ENCODE measurements at places on chromosomes 7 and 10.

- no peak for DNase-seq
Observed at GRCh38 chr7:150329331-150330120, 6.2 kb upstream of the ACTR3C start.

DNA sequence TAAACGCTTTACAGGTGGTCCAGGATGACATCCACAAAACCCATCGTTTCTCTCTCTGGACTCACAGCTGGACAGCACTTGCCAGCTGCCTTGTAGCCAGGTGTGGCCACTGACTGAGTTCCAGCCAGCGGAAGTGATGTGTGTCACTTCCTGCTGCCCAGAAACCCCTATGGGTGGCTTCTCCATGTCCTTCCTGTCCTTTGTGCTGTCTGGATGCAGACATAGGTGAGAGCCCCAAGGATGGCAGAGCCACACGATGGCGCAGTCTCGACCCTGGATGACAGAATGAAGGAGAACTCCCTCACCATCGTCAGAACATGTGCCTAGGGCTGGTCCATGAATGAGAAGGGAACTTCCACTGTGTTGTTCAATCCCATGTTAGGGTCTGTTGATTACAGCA lies 22.1 kb downstream of the NMT2 start:
- no peak for DNase-seq

- no peak for DNase-seq
Observed at GRCh38 chr10:24652381-24652957, 71.2 kb downstream of the ARHGAP21 start.

GRCh38 chr7:128727239-128727638 lies 11.9 kb upstream of the CALU start:
- DNase-seq = no peak

- no peak for DNase-seq
Observed at GRCh38 chr7:8060241-8060640, 91.6 kb downstream of the GLCCI1 start.

DNA sequence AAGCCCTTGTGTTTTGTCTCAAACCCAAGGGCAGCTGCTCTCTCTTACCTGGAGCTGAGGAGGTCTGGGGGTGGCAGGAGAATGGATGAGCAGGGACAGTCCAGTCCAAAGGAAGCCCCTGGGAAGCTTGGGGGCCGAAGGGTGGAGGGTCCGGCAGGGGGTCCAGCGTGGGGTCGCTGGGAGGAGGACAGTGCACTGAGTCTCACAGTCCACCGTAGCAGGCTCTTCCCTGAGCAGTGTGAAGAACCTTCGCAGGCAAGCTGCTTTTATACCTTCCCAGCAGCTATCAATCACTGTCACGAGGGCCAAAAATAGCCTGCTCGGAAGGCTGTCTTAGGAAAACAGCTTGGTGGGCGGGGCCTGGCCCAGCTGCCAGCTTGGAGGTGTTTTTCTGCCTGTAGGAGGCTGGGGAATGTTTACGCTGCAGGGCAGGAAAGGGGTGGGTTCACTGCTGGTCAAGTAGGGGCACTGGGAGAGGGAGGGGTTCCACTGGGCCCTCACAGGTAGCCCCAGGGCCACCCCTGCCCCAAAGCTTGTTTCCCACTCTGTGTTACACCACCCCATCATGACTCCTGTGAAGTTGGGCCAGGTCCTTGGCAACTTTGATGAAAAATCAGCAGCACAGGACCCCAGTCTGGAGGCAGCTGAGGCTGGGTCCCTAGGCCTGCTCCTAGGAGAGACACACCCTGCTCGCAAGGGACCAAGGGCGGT lies at the start of gene DEPP1:
Gene DEPP1 (minus strand): TSS at position 240 of the 711 bp plus-strand sequence. CDS start 779 bp downstream, outside the sequence.
- peak; percentile 81 for DNase-seq

- DNase-seq = peak; percentile 97
Observed at GRCh38 chr10:48306265-48306869, at the start of gene MAPK8. Gene MAPK8, plus strand, starts transcription at chr10:48306677. Its CDS starts 94,984 bp downstream, at chr10:48401661.

DNA sequence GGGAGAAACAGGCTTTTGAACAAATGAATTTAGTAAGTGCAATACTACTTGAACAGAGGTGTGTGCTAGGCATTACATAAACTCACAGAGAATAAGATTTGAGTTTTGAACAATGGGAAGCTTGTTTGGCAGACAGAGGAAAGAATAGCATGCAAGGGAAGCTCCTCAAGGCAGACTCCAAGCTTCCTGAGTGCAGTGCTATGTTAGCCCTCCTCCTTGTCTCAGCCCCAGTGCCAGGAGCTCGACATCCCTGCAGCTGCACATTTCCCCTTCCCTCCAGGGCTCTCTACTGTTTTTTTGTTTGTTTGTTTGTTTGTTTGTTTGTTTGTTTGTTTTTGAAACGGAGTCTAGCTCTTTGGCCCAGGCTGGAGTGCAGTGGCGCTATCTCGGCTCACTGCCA lies 237.5 kb downstream of the IPMK start:
- DNase-seq = no peak

- no peak for DNase-seq
Observed at GRCh38 chr10:132270721-132271457, 36.9 kb downstream of the STK32C start.

- peak; percentile 78 for DNase-seq
Observed at GRCh38 chr10:70672165-70673042, at the start of gene ADAMTS14. Gene ADAMTS14, plus strand, starts transcription at chr10:70672506. Its CDS starts 297 bp downstream, at chr10:70672803.

DNA sequence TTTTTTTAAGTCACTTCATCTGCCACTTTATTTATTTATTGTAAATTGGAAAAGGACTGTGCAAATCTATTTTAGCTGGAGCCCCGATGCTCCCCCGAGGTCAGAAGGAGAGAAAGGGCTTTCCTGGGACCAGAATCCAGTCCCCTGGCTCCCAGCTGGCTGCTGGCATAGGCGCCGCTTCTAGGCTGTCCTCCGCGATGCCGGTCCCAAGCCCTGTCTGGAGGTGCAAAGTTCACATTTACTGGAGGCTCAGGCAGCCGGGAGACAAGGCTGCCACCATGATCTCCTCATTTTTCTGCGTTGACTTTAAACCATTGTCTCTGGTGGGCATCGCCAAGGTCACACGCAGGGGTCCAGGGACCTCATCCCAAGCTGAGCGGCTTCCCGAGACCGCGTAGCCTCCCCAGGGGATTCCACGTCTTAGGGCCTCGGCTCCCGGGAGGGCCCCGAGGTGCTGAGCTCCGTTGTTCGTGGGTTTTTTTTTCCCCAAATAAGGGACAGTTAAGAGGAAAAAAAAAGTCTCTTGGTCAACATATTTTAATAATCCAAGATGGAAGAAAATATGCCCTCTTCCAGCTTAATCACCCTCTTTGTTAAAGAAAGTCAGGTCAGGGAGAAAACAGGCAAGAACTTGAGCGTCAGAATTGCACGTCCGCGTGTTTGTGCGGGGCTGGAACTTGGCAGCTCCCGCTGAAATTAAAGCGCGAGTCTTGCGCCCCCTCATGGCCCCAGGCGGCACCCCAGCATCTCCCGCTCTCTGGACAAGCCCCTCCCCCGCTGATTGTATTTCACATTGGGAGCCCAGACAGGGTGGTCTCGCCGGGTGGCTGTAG lies 11.9 kb downstream of the RGR start:
- DNase-seq = peak; percentile 72

- DNase-seq = no peak
Observed at GRCh38 chr10:60346661-60347060, 43.0 kb downstream of the ANK3 start.

DNA sequence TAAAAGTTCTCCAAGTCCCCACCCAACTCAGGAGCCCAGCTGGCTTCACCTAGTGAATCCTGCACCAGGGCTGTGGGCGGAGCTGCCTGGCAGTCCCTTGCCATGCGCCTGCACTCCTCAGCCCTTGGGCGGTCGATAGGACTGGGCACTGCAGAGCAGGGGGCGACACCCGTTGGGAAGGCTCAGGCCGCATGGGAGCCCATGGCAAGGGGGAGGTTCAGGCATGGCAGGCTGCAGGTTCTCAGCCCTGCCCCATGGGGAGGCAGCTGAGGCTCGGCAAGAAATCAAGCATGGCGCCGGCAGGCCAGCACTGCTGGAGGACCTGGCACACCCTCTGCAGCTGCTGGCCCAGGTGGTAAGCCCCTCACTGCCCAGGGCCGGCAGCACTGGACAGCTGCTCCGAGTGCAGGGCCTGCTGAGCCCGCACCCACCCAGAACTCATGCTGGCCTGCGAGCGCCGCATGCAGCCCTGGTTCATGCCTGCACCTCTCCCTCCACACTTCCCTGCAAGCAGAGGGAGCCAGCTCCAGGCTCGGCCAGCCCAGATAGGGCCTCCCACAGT lies 149.9 kb downstream of the ANKRD30A start:
- no peak for DNase-seq

DNA sequence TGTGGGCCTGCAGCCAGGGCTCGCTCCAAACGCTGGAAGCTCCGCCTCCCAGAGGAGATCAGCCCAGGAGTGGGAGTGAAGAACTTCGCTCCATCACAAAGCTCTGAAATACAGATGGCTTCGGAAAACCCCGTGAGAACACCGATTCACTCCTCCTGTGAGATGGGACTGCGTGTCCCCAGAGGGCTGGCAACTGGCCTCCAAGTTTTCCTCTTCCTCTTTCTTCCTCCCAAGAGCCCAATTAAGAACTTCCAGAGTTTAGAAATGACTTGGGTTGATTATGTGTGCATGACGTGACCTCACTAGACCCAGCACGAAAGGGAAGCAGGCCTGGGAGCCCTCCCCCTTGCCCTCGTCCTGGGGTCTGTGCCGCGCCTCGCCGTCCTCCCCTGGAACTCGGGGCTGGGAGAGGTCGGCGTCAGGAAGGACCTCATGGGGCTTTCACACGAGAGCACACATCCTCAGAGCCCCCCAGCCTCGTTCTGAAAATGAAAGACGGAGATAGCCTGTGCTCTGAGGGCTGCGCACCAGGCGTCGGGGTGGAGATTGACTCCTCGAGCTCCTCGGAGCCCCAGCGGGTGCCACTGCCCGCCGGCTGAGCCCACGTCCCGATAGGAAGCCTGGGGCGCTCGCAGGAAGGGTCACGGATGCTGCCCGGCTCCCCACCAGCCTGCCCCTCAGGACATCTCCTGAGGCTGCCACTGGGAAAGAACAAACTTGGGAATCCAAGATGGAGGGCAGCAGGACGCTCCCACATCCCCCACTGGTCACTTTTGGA lies 37.8 kb downstream of the PTPRN2 start:
- DNase-seq = no peak

DNA sequence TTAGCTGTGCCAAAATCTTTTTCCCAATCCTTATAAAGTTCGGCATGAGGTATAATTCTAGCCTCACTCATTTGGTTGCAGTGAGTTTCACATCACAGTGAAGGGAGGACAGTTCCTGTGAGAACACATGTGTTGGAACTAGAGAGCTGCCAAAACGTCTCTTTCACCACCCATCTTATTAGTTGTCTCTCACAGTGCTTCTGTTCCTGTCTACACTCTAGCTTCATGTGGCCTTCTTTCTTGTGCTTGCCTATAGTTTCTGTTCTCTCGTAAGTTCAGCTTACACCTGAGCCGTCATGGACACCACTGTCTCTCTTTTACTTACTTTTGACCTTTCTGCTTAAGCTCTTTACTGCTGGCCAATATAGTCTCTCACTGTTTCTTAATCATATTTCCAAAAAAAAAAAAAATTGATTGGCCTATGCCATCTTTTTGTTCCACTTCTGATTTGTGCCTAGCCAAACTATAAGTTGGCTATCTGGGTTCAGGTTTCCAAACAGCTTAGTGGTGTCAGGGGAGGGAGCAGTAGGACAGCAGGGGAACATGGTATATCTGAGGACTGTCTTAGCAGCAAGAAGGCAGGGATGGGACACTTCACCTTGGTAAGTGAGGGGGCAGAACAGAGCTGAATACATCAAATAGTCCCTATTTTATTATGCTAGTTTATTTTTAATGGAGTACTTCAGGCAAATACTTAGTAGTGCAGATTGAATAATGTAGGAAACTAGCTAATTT lies 38.0 kb downstream of the ZNRF2 start:
- DNase-seq = peak; percentile 57

- DNase-seq = no peak
Observed at GRCh38 chr10:21297603-21298383, 227.7 kb downstream of the SKIDA1 start.

GRCh38 chr7:17521437-17521836 lies 223.0 kb downstream of the AHR start:
- peak; percentile 17 for DNase-seq

- DNase-seq = no peak
Observed at GRCh38 chr10:62916141-62916603, 100.0 kb upstream of the EGR2 start.

DNA sequence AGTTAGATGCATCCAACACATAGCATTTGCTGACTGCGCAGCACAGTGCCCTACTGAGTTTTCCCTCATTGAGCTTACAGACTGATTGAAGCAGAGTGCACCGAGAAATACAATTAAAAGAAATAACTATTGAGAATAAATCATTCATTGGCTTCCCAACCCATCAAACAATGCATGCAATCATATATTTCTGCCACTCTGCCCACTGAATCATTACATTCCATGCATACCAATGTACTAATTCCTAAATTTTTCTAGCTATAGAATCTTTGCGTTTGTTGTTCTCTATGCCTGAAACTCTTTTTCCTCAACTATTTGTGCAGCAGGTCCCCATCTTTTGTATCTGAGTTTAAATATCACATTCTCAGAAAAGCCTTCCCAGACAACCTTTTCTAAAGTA lies 783.8 kb downstream of the SORCS1 start:
- DNase-seq = no peak

GRCh38 chr10:78408671-78409472 lies 375.2 kb downstream of the RPS24 start:
- peak; percentile 49 for DNase-seq

DNA sequence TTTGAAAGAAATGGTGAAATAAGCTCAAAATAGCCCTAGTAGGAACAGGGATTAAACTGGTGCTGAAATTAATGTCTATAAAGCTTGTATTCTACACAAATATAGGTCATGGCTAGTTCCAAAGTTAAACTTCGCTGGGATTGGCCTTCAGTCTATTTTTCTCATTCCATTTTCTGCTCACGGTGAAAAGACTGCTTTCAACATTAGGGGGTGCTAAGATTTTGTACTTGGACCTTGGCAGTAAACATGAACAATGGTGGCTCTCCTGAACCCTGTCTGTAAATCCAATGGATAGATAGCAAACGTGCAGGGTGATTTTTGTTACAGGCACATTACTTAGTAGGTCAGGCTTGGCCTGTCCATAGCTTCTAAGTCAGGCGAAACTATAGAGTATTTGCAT lies 36.0 kb upstream of the RSU1 start:
- DNase-seq = peak; percentile 52

- no peak for DNase-seq
Observed at GRCh38 chr7:49860293-49860692, 86.9 kb downstream of the VWC2 start.

- peak; percentile 51 for DNase-seq
Observed at GRCh38 chr7:120740348-120740747, 117.6 kb downstream of the TSPAN12 start.

DNA sequence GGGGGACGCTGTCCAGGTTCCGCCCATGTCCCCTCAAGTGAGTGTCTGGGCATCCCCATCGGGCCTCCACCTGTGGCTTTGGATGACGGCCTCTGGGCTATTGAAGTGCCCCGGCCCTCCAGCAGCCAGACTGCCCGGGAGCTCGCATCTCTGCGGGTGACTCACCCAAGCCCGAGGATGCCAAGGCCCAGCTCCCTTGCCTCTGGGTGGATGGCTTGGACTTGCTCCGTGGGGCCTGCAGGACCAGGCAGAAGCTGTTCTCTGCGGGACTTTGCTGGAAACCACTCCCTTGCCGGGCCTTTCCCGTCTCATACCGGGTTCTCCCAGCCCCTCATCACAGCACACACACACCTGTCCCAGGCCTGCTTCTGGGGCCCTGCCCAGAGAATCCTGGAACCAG lies 22.4 kb downstream of the DPYSL4 start:
- no peak for DNase-seq
